ENCODE measurements at places on chromosomes 16 and 17. TPM values are rescaled to one million over a fixed set of nuclear protein-coding genes. Genes with fewer than 3 reads are reported as not detected.

EFCAB13 gene
- 12.3 TPM for polyA plus RNA-seq

NLRC3 gene
- 2.5 TPM for polyA plus RNA-seq

VMO1 gene
- polyA plus RNA-seq: 0.74 TPM

PRSS33 gene
- polyA plus RNA-seq: not detected

NEUROD2 gene
- 0.01 TPM for polyA plus RNA-seq

EEF2K gene
- 12.2 TPM for polyA plus RNA-seq

OTOP3 gene
- not detected for polyA plus RNA-seq

REXO5 gene
- polyA plus RNA-seq: 5.3 TPM

CTRB1 gene
- 0.07 TPM for polyA plus RNA-seq

HOXB1 gene
- polyA plus RNA-seq: 0.83 TPM

CD300LG gene
- 1.2 TPM for polyA plus RNA-seq

TEX19 gene
- 0.06 TPM for polyA plus RNA-seq
